NCI-H187 (cell line): ENCODE measurements at places on chromosomes 4 and X.

GRCh38 chrX:111114806-111115205, 18.8 kb downstream of the PAK3 start:
- DNase-seq: no peak

DNA sequence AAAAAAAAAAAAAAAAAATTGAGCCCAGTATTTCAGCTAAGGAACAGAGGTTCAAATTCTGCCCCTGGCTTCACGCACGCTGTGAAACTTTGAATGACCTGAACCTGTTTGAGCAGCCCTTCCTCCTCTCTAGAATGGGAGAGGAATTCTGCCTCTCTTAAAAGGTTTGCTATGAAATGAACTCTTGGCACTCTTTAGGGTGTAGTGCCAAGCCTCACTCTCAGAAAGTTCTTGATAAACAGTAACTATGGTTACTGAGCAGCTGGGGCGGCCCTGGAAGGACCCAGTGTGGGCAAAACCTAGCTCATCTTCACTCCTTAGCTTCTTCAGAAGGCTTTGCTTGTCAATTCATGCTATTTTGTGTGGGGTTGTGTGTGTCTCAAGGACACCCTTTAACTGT, 73.7 kb downstream of the GEMIN8 start:
- no peak for DNase-seq

- no peak for DNase-seq
Observed at GRCh38 chr4:153825691-153826090, 36.8 kb upstream of the SFRP2 start.

GRCh38 chrX:136179133-136179532, 31.8 kb downstream of the FHL1 start:
- no peak for DNase-seq

DNA sequence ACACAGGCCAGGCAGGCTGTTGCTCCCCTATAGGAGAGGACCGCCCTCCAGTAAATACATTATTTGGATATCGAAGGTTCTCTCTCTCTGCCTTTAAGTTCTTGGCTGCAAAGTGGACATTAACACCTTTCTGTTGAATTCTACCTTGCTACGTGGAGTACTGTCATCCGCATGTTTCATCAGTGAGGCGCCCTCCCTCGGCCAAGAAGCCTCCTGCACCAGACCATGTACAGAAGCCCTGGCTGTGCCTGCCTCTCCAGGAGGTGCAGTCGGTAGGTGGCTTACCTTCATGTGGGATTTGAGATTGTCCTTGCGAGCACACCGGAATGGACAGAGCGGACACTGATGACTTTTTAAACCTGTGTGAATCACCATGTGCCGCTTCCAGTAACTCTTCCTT, 46.7 kb downstream of the ZNF827 start:
- no peak for DNase-seq

DNA sequence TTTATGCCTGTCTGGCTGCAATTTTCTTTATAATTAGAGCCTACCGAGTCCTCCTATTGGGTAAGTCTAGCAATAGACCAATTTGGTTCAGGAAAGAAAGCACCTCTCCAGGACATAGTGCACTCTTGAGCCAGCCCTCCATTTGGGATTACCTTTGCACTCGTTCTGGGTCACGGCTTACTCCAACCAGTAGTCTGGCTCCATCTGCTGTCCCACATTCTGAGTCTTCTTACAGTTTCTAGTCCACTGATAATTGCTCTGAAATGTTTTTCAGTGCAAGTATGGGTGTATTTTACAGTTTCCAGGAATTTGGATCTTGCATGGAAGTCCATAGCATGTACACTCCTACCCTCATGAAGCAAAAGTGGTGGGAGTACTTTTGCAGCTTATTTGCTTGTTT, 34.8 kb upstream of the USP51 start:
- no peak for DNase-seq

GRCh38 chr4:56640621-56641493, 40.2 kb downstream of the HOPX start:
- no peak for DNase-seq

DNA sequence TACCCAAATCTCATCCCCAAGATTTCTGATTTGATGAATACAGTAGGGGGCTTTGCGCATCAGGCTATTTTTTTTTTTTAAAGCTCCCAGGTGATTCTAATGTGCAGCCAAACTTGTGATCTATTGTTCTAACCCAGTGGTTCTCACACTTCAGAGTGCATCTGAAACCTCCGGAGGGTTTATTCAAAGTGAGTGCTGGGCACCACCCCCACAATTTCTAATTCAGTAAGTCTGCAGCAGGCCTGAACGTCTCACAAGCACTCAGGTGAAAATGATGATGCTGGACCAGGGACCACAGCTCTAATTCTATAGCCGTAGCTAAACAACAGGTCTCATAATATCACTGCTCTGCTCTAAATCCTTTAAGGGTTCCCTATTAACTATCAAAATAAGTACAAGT, 211.4 kb downstream of the FMR1NB start:
- no peak for DNase-seq

- no peak for DNase-seq
Observed at GRCh38 chr4:112736718-112737135, 99.8 kb downstream of the LARP7 start.

DNA sequence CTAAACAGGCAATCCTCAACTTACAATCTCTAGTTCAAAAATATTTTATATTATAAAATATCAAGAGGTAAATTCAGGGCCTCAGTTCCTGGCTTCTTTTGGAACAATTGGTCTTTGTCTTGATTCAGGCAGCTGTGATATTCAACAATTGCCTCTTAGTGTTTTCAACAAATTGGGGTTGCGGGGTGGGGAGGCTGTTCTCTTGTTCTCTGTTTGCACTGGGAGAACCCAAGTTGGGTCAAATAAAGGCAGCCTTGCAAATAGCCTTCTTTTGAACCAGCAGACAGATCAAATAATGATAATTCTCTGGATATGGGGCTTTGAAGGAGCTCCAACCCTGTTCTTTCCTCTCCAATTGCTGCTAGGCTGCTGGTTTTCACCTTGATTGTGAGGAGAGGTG, 142.5 kb downstream of the COL4A5 start:
- DNase-seq: no peak

- DNase-seq: no peak
Observed at GRCh38 chrX:120731386-120731785, 101.5 kb upstream of the C1GALT1C1 start.

DNA sequence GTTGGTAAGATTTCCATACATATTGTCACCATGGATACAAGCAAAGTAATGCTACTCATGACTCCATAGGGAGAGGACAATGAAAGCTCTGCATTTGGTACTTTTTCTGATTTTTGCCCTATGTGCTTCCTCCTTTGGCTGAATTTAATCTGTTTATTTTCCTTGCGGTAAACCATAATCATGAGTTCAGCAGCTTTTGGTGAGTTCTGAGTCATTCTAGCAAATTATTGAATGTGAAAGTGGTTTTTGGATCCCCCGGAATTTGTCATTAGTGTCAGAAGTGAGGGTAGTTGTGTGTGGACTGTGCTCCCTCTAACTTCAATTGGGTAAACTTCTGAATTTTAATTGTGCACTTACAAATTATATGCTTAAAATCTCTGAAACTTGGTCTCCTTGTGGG, 170.3 kb downstream of the MOSPD2 start:
- no peak for DNase-seq

GRCh38 chr4:154973244-154974035, 192.4 kb downstream of the RBM46 start:
- DNase-seq: no peak

- no peak for DNase-seq
Observed at GRCh38 chrX:70264784-70265183, 3.4 kb upstream of the ARR3 start.

GRCh38 chr4:138576684-138577083, 334.5 kb upstream of the SLC7A11 start:
- no peak for DNase-seq

- no peak for DNase-seq
Observed at GRCh38 chr4:88447371-88448095, 9.4 kb upstream of the HERC5 start.

DNA sequence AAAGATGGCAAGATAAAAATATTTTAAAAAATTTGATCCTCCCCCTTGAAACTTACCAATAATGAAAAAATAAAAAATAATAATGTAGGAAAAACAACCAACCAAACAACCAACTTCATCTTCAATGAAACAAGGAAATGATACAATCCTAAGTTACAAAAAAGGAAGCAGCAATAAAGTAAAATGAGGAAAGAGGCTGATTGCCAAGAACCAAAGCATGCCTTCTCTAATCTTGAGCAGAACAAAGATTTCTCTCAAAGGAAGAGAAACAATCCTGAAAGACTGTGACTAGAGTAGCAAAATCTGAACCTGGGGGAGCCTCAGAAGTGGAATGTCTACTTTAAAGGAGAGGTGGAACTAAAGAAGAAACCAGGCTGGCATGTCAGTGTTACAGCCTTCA, 10.9 kb upstream of the WDFY3 start:
- no peak for DNase-seq

DNA sequence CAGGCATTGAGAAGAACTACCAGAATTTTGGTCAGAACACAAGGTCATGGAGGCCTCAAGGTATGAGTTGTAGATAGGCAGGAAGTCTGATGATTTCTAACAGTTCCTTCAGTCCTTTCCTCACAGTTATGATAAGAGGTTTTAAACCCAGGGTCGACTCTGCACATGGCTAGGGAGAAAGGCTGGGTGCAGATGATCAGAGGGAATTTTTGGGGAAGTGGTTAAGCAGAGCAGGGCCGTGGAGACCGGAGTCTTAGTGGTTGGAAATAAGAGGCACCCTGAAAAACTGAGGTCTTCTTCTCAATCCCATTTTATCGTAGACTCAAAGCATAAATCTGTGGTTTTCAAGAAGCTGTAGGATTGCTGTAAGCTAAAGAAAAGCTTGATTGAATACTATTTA, 118.5 kb upstream of the ANK2 start:
- no peak for DNase-seq

DNA sequence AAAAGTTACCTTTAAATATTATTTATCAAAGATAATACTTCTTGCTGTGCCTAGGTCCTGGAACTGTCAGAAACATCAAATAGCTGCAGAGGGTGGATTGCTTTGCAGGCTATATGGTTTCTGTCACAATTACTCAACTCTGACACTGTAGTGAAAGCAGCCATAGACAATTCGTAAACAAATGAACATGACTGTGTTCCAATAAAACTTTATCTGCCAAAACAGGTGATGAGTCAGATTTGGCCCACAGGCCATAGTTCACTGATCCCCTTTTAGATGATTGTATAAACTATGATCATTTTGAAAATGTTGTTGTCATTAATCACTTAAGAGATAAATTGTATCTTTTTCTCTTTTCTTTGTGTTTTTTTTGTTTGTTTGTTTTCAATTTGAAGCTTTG, 8.4 kb upstream of the MEPE start:
- DNase-seq: no peak

DNA sequence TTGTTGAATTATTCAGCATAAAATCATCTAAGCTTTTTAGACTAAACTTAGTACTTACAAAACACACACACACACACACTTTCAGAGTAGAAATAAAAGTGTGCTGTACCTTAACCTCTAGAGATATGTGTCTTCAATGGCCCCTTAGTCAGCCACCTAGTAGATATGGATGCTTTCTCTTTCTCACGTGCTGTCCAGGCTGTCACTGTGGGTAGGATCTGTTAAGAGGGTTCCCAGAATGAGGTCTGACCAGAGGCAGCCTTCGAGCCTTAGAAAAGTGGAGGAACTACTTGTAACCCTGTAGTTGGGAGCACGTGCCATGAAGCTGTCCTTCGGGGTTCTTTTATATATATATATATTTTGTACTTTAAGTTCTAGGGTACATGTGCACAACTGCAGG, 117.9 kb downstream of the COL4A5 start:
- no peak for DNase-seq

DNA sequence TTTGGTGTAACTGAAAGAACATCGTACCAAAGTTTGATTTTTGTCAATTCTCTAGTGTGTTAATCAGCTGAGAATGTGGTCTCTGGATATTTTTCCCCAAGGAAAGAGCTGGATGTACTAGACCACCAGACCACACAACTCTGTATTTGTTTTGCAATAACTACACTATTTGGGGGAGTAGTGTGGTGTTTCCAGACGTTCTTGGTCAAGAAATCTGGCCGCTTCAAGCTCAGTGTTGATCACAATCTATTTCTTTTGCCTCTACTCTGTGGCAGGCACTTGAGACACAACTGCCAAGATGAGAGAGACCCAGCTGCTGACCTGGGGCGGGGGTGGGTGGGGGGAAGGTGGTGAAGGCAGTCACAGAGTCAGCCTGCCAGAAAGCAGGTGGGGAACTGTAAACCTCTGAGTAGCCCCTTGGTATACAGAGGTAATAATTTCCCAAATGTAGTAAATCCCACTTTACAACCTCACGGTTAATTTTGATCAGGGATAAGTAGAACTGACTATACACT, 30.6 kb downstream of the PTTG2 start:
- no peak for DNase-seq
